ENCODE measurements at places on chromosomes 6 and 20. TPM values are rescaled to one million over a fixed set of nuclear protein-coding genes. Genes with fewer than 3 reads are reported as not detected.

Gene PKIB
- total RNA-seq = 1.0 TPM

Gene AVP
- not detected for total RNA-seq

Gene MYMX
- total RNA-seq = not detected

Gene OVOL2
- 0.21 TPM for total RNA-seq

Gene ECT2L
- not detected for total RNA-seq

Gene C6orf118
- 0.15 TPM for total RNA-seq

Gene MAN1A1
- total RNA-seq = 0.03 TPM

Gene EPHA7
- total RNA-seq = 0.05 TPM

Gene TRIM10
- not detected for total RNA-seq

Gene ANKRD66
- total RNA-seq = not detected

Gene CSNK2A1
- 159 TPM for total RNA-seq

Gene GPR6
- total RNA-seq = not detected

Gene FOXA2
- 12.9 TPM for total RNA-seq

Gene FAM217A
- not detected for total RNA-seq

Gene PRL
- not detected for total RNA-seq

Gene PET117
- total RNA-seq = 26.5 TPM

Gene ZSCAN16
- 4.9 TPM for total RNA-seq

Gene IRAK1BP1
- 0.74 TPM for total RNA-seq

Gene C6orf136
- total RNA-seq = 13.3 TPM

Gene PRDM1
- total RNA-seq = 4.5 TPM

Gene ITPR3
- total RNA-seq = 30.6 TPM

Gene OSER1
- 49.2 TPM for total RNA-seq

Gene PPP1R14C
- total RNA-seq = 0.78 TPM

Gene ZDHHC14
- total RNA-seq = 3.2 TPM

Gene TBC1D22B
- 5.5 TPM for total RNA-seq

Gene FBXO30
- 7.1 TPM for total RNA-seq

Gene MACROD2
- total RNA-seq = 0.64 TPM

Gene POU5F1
- 2.8 TPM for total RNA-seq

Gene VIP
- total RNA-seq = not detected

Gene MCHR2
- total RNA-seq = not detected

Gene RCAN2
- total RNA-seq = not detected

Gene MYBL2
- total RNA-seq = 92.0 TPM

Gene NPEPL1
- total RNA-seq = 37.0 TPM

Gene SLC35D3
- total RNA-seq = 0.07 TPM

Gene RIMS1
- not detected for total RNA-seq

Gene MAD2L1BP
- total RNA-seq = 38.0 TPM

Gene MYLK4
- total RNA-seq = 0.13 TPM

Gene TAAR8
- total RNA-seq = not detected

Gene CALHM4
- not detected for total RNA-seq

Gene BPIFB4
- not detected for total RNA-seq

Gene LY6G6F
- not detected for total RNA-seq

Gene SYNJ2
- total RNA-seq = 64.8 TPM

Gene PI16
- total RNA-seq = not detected

Gene TMEM74B
- 3.1 TPM for total RNA-seq

Gene SIGLEC1
- total RNA-seq = not detected

Gene AGER
- total RNA-seq = 1.5 TPM

Gene HFE
- total RNA-seq = 11.7 TPM

Gene MARCKS
- 10.6 TPM for total RNA-seq

Gene POM121L2
- total RNA-seq = not detected

Gene GGTLC1
- total RNA-seq = not detected

Gene HS3ST5
- not detected for total RNA-seq

Gene LY6G6D
- not detected for total RNA-seq

Gene SMOC2
- total RNA-seq = not detected

Gene NFATC2
- 7.5 TPM for total RNA-seq

Gene MUCL3
- not detected for total RNA-seq

Gene FILIP1
- total RNA-seq = 0.19 TPM

Gene B3GAT2
- total RNA-seq = 0.02 TPM
